GM13976 (cell line): ENCODE measurements at places on chromosomes 7 and 10.

GRCh38 chr10:42988069-42988468, 88.8 kb upstream of the RET start:
- DNase-seq = peak; percentile 25

DNA sequence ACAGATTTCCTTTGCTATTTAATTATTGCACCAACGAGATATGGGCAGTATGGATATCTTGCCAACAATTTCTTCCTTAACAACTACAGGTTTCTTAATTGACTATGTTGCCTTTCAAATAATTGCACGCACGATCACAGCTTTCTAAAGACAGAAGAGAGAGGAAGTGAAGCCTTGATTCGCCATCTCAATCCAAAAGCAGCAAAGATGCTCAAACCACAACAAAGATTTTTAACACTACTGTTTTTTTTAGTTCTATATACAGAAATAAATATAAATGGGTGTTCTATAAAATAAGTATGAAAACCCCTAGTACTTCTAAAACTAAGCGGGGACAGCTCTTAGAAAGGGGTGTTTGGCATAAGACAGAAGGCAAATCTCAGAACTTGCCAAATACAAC, 251.3 kb downstream of the SFMBT2 start:
- DNase-seq = no peak

DNA sequence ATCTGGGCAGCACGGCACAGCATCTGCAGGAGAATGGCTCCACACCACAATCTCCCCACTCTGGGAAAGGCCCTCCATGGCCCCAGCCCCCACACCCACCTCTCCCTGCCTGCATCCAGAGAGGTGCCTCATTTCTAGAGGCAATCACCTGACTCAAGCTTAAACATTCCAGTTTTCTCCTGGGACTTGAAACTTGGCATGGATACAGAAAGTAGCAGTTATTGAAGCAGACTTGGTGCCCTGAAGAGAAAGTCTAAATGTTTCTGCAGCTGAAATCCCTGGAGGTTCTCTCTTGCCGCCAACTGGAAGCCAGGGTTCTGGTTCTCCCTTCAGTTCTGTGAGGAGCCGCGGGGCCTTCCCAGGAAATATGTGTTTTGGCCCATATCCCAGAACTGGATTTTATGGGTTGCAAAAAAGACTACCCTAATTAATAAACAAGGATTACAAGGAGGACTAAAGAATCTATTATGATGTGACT, 122.8 kb downstream of the SKIDA1 start:
- no peak for DNase-seq

DNA sequence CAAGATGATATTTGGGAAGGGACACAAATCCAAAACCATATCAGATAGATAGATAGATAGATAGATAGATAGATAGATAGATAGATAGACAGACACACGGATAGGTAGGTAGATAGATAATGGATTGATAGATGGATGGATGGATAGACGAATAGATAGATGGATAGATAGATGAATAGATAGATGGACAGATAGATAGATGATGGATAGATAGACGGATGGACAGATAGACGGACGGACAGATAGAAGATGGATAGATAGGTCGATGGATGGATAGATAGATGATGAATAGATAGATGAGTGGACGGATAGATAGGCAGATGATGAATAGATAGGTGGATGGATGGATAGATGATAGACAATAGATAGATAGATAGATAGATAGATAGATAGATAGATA, 39.8 kb downstream of the NPTX2 start:
- DNase-seq = no peak

DNA sequence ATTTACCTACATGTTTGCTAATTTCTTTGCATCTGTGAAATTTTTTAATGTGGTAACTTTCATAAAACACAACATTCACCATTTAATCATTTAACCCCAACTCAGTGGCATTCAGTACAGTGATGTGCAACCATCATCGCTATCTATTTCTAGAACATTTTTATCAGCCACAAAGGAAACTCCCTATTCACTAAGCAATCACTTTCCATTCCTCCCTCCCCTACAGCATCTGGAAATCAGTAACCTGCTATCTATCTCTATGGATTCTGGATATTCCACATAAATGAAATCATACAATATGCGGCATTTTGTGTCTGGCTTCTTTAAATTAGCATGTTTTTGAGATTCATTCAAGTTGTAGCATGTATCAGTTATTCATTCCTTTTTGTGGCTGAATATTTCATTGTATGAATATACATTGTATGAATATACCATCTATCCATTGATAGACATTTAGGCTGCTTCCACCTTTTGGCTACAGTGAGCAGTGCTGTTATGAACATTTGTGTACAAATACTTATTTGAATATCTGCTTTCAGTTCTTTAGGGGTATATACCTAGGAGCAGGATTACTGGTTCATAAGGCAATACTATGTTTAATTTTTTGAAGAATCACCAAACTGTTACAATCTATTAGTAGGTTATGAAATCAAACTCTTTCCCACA, 19.4 kb upstream of the BPGM start:
- DNase-seq = no peak

- DNase-seq = no peak
These were observed 316.0 kb upstream of the SEMA3C start for GRCh38 chr7:81234896-81235295.

DNA sequence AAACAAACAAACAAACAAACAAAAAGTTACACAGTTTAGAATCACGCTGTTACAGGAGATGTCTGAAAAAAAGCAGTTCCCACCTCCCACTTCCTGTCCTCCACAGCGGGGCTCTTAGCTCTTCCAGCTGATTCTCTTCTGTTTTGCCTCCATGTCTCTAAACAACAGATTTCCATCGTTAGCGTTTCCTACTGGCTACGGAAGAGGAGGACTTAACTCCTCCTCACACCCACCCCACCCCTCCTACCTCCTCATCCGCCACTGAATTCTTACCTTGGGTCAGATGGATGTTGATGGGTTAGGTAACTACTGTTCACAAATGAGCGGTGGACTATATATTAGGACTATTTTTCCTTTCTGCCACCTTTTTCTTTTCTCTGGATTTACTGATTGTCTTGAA, 36.8 kb upstream of the NUB1 start:
- DNase-seq = no peak

DNA sequence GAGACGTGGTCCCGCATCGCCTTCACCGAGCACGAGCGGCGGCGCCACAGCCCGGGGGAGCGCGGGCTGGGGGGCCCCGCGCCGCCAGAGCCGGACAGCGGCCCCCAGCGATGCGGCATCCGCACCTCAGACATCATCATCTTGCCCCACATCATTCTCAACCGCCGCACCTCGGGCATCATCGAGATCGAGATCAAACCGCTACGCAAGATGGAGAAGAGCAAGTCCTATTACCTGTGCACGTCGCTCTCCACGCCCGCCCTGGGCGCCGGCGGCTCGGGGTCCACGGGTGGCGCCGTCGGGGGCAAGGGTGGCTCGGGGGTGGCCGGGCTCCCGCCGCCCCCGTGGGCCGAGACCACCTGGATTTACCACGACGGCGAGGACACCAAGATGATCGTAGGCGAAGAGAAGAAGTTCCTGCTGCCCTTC, 737 bp downstream of the CNNM2 start:
- DNase-seq = peak; percentile 56

DNA sequence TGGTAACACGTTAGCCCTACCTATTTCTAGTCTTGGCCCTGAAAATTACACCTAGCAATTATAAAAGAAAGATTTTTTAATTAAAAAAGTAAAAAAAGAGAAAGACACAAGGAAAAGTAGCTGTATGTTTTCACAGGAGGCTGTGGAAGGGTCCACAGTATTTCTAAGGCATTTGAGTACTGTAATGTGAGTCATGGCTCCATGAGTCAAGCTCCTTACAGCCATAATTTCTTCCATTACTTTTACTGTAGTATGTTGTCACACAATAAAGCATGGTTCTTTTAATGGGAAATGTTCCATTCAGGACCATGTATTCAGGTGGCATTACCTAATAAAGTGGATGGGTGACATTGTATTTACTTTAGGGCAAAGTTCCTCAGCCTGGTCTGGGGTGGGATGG, 113.4 kb downstream of the GPR37 start:
- DNase-seq = no peak

DNA sequence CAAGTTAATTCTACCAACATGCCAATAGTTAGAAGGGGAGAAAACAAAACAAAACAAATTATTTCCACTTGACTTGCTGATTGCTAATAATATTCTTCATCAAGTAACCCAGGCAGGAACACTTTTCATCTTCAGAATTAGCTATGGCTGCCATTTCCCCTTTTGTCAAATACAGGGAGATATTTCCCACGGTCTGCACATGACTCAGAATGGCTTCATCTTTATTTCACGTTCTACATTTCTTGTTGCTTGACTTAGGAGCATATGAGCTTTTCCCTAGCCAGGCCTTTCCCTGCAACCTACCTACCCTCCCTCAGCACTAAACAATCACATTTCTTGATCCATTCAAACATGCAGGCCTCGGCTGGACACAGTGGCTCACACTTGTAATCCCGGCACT, 6.5 kb downstream of the CPVL start:
- DNase-seq = no peak

DNA sequence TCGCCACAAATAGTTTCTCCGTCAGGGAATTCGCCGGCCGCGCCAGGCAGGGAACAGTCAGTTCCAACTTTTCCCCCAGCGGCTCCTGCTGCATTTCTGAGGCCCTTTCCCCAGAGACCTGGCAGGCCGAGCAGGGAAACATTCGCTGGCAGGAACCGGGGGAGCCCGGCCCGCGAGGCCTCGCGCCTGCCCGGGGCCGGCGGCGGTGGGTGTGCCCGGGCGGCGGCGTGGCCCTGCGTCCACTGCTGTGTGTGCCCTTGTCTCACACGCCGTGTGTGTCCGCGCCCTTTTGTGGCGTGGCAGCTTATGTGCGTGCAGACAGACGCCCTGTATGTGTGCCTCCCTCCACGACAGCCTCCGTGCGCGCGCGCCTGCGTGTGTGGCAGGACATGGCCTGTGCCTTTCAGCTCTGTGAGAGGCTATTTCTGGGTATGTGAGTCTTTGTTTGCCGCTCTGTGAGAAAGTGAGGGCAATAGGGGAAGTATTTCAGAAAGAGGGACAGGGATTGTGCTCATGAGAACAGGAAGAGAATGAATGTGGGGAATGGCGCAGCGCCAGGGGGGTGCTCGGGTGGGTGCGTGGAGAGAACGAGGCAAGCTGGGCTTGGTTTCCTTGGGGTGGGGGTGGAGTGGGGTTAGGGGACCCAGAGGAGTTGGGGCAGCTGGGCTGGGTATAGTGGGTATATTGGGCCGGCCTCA, 689 bp upstream of the SMARCD3 start:
- no peak for DNase-seq

- DNase-seq = no peak
These were observed 314.6 kb downstream of the AUTS2 start for GRCh38 chr7:69912846-69913245.

DNA sequence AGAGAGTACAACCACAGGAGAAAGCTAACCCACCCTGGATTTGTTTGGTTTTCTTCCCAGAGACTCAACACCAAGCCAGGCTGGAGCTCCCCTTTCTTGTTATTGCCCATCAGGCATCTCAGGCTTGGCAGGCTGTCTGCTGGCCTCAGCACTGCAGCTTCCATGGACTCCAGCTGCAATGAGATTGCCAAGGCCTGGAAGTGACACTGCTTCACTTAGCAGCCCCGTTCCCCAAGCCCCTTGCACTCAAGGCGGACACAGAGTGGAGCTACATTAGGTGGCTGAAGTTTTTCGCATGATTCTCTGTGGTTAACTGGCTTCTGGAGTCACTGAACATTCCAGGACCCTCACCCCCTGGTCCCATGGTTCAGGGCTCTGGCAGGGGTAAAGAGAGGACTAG, 163.1 kb upstream of the GDF10 start:
- no peak for DNase-seq

GRCh38 chr7:24978843-24979469, 1.0 kb downstream of the OSBPL3 start:
- no peak for DNase-seq

GRCh38 chr10:107442035-107442505, 277.6 kb upstream of the SORCS1 start:
- DNase-seq = peak; percentile 41

- no peak for DNase-seq
These were observed 86.2 kb downstream of the ZNF365 start for GRCh38 chr10:62460393-62460792.

DNA sequence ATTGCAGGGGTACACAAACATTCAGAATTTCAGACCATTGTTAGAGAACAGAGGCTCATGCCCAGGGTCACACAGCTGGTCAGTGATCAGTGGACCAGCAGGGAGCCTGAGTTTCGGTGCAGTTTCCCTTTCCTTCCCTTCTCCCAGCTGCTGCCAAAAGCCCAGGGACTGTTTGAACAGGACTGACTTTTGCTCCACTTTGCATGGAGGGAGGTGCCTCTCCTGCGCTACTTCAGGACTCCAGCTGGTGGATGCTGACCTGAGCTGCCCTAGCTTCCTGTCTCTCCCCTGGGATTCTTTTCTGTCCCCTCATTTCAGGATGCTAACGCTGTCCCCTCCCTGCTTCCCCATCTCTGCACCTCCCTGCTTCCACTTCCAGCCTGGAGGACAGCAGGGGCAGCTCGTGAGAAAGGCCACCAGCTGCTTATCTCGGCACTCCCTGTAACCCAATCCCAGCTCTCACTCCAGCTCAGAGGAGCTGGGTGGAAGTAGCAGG, 14.5 kb downstream of the SH2D4B start:
- DNase-seq = no peak

DNA sequence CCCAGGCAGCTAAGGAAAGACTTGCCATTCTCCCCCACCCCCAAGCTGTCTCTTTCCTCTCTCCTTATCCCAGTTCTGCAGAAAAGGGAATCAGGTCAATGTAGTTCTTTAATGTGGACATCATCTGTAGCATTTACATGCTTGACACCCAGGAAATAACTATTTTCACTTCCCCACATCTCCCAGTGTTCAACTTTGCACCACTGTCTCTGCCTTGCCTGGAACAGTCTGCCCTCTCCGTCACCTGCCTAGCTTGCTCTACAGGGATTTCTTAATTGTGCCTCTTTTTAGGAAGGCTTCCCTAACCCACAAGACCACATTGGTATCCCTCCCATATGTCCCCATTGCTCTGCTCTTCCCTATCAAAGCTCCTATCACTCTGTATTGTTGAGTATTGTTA, 45.9 kb upstream of the TOMM7 start:
- no peak for DNase-seq

DNA sequence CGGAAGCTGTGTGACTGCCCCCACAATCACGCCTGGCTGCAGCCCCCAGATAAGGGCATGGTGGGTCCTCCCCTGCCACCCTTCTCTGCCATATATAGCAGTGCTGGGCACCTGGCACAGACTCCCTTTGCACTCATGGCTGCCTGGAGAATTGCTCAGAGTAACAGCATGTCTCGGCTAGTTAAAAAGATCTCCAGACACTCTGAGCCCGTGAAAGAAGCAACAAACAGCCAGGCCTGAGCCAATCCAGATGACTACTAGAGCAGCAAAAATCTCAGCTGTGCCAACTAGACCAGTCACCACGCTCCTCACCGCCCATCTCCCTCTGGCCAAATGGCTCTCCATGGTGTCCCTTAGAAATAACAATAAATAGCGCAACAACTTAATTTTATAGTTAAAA, 71.3 kb downstream of the PARD3 start:
- DNase-seq = no peak
